ENCODE measurements at places on chromosomes 3 and 15.

DNA sequence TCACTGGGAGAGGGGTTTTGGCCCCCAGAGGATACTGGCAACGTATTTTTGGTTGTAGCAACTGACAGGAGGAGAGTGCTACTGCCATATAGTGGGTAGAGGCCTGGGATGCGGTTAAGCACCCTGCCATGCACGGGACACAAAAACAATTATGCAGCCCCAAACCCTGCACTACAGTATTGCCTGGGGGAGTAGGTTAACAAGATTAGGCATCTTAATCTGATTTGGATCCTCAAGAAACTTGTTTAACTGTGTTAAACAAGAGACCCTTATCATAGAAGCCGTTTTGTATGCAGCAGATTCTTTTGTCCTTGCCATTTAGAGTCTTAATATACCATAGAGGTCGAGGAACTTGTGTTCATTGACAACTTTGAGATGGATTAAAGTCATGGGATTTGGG, 3.4 kb downstream of the PHLDB2 start:
- DNase-seq = no peak

- peak; percentile 53 for DNase-seq
Measured at GRCh38 chr3:195697582-195698324, 23.0 kb upstream of the MUC20 start.

DNA sequence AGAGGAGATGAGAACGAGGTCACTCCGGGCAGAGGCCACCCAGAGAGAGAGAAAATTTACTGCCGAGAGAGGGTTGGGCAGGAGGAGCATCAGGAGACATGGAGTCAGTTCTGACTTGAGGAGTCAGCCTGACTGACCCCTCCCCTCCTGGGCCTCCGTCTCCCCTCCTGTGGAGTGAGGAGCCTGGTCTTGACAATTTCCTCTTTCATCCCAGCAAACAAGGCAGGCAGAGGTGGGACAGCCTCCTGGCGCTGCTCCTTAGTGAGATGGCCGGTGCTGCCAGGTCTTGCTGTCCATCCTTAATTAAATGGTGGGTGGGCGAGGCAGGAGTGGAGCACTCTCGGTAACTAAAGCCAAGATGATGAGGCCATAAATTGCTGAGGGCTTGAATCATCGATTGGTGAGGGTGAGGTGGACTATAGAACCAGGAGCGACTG, 60.6 kb downstream of the CYP11A1 start:
- DNase-seq = no peak

GRCh38 chr15:41852736-41853590, 14.3 kb downstream of the PLA2G4B start:
- DNase-seq = peak; percentile 24

DNA sequence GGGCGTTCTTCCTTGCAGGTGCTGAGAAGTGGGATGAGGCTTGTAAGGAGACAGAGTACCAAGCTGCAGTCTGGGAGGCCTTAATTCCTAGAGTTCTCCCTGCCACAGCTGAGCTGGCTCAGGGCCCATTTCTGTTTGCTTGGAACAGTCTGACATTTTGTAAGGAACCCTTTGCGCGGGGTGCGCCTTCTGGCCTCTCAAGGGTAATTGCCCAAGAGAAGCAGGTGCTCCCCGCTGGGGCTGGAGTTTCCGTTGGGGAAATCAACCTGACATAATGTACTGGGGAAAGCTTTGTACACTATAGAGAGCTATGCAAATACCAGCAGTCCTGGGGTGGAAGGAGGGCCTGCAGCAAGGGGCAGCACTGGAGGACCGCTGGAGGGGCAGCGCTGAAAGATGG, 83.6 kb downstream of the HMG20A start:
- no peak for DNase-seq

- DNase-seq = no peak
Measured at GRCh38 chr3:194046531-194046930, 89.4 kb upstream of the HES1 start.

GRCh38 chr3:99637016-99637367, 1.4 kb upstream of the COL8A1 start:
- DNase-seq = no peak

DNA sequence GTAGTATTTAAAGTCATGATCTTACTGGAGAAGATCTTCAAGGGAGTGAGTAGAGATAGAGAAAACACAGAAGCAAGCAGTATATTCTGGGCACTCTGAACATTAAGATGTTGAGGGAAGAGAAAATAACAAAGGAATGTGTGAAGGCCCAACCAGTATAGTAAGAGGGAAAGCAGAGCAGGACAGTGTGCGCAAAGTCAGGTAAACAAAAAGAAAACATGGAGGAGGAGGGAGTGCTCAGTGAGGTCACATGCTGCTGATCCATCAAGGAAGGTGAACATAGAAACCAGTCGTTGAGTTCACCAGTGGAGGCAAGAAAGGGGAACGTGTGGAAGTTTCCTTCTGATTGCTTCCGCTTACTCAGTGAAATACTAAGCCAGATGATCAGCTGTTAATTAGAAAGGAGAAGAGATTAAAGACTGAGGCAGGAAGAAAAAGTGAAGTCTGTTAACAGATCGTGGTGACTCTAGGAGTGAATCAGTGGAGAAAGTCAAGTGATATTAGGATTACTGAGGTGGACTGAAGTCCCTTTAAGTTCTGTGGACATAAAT, 47.2 kb downstream of the OPA1 start:
- DNase-seq = no peak

DNA sequence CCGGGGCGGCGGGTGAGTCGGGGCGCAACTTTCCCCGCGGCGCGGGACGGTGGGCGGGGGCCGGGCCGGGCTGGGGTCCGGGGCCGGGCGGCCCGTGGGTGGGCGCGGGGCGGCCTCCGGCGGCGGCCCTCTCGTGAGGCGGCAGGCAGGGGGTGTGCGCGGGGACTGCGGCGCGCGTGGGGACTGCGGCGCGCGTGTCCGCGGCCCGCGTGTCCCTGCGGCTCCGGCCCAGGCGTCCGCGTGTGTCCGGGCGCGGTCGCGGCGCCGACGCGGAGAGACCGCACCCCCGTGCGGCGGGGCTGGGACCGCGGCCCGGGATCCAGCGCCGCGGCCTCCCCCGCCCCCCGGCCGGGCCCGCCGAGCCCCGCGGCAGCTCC, 349 bp downstream of the PLXNA1 start:
- no peak for DNase-seq

- no peak for DNase-seq
Measured at GRCh38 chr3:31766669-31767068, 214.4 kb downstream of the OSBPL10 start.

- DNase-seq = no peak
Measured at GRCh38 chr3:106425916-106426315, 557.1 kb upstream of the CBLB start.

GRCh38 chr15:44738340-44738984, 2.1 kb downstream of the TRIM69 start:
- peak; percentile 45 for DNase-seq

DNA sequence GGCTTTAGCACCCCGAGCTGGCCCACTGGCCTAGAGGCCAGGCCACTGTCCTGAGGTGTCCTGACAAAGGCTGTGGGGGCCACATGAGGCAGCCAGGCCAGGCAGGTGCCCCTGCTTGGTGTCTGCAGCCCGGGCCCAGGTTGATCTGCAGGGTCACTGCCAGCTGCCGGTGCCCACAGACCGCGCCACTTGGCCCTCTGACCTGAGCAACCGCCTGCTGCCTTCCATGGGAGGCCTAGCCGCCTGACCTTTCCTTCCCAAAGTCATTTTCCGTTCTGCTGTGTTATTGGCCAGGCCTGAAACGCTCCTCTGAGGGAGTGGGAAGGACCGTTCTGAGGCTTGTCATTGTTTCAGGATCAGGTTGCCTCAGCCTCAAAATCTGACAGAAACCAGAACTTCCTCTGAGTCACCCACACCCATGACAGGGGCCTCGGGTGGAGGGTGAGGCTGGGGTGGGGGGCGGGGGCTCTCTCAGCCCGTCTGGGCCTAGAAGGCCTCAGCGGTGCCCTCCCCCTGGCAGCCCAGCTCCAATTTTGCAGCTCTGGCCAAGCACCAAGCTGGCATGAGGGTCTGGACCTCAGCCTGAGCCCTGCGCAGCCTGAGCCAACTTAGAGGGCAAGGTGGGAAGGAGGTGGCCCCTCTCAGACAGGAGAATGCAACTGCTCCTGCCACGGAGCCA, 140.7 kb upstream of the MEF2A start:
- no peak for DNase-seq

- DNase-seq = no peak
Measured at GRCh38 chr3:4772171-4772804, 206.9 kb upstream of the BHLHE40 start.

DNA sequence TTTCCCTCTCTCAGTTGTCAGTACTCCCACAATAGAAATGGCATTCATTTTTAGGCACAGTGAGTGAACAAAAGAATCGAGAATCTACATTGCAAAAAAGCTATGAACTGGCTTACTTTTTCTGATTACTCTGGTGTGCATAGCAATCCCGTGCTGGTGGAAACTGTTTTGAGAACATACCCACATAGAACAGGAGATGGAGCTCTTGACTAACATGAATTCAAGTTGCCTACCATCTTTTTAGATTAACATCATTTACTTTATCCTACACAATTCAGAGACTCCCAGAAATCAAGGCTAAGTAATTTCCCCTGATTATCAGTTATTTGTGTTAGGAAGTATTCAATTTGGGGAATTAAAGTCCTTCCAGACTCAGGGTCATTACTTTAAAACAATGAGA, 326.6 kb downstream of the ARPP21 start:
- peak; percentile 77 for DNase-seq

DNA sequence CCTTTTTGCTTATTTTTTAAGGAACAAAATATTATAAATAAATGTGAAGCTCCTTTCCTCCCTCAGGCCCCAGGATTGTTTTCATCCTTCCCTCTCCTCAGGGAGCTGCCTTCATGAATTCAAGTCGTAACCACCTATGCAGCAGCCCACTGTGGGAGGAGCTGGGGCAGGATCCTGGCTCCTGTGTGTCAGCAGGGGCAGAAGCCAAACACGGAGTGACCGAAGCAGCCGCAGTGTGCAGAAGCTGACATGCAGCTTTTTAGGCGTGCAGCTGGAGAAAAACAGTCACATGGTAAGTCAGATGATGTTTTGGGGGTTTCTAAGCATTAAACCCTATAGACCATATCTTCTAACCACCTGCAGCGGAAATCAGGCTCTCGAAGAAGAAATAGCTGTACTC, 231.3 kb downstream of the OCA2 start:
- no peak for DNase-seq

DNA sequence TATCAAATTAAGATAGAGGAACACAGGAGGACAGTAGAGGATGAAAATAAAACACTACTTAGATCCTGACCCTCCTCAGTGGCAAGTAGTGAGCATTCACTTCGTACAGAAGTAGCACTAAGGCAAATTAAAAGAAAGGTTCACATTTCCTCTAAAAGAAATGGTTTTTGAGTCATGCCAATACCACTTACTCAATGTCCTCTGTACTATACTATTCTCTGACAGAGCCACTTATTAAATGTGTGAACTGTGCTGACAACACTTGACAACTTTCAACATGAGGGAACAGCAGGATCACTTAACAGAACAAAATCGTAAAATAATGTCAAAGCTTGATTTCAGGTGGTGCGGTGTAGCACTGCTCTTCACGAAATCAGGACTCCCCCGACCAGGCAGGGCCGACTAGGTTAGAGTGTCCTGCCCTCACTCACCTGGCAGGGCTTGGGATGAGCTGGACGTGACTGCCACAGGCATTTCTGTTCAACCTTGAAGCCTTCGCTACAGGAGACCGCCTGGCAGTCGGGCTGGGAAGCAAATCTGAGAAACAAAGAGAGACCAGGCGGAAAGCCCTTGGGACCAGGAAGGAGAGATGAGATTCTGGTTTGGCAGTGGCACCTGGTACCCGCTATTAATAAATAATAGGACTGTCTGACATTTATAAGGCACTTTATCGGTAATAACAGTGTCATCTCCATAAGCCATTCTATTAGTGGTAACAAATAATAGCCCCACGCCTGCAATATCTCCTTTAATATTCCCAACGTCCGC, 611 bp upstream of the SLC27A2 start:
- peak; percentile 73 for DNase-seq

DNA sequence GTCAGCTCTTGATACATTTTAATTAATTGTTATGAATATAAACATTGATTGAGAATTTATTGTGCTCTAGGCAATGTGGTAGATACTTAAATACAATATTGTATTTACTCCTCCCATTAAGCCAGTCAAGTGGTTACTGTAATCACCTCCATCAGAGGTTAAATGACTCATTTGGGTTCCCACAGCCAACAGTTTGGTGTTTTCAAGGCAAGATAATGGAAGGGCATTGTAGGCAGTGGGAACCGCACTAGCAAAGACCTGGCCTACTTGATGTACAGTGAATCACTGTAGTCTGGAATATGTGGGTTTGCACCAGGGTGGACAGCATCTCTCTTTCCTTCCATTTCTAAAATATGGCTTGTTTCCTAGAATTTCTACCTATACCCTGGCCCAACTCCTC, 127.4 kb downstream of the EDEM1 start:
- no peak for DNase-seq

DNA sequence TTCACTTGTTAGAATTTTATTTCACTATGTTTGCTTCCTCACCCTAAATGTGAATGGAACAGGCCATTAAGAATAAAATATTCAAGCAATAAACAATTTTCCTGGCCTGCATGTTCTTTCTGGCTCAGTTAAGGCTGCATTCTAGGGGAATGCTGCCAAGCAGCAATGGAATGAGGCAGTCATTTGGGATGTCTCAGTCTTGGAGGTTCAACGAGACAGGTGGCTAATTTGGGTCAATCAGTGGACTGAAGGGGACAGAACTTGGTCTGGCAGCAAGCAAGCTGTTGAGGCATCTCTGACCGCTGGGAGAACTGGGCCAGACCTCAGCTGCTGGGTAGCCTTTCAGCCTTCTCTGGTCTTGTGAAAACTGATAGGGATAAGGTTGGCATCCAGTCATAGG, 241.6 kb downstream of the NLGN1 start:
- peak; percentile 97 for DNase-seq

GRCh38 chr3:9911863-9912262, 5.0 kb upstream of the IL17RC start:
- no peak for DNase-seq

GRCh38 chr15:81265256-81265943, 58.5 kb downstream of the STARD5 start:
- peak; percentile 49 for DNase-seq

DNA sequence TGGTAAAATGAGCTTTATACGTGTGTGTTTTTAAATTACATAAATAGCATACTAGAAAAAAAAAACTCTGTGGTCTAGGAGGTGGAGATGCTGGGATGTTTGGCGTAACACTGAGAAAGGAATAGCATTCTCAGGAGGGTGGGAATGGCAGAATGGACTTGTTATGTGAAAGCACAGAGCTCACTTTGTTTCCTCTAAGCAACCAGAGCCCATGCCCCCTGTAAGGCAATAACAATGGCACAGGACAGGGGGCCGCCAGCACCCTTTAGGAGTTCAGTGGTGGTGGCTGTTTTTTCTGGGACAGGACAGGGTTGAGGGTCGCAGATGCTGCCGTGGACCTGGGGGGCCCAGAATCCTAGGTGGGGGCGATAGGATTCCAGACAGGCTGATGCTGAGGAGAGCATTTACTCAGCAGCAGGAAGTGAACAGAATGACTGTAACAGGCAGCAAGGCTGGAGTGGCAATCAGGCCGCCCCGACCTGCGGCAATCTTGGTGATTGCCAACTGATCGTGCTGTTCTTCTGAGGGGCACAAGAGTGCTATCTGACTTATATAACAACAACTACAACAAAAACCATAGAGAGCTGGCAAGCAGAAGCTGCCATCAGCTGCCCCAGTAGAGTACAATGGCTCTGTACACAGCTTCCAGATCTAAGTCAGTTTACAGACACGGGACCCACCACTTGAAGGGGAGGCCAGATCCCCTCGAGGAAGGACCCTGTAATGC, 160.4 kb downstream of the UACA start:
- DNase-seq = no peak

GRCh38 chr15:80173022-80173759, 20.4 kb downstream of the FAH start:
- peak; percentile 57 for DNase-seq
